ENCODE measurements at places on chromosomes 11 and 22.

- no peak for DNase-seq
These were observed 38.5 kb downstream of the SHANK2 start for GRCh38 chr11:71213696-71214552.

GRCh38 chr22:45304971-45305370, 4.8 kb upstream of the FAM118A start:
- DNase-seq: no peak

GRCh38 chr11:63705526-63705925, 24.2 kb downstream of the RTN3 start:
- no peak for DNase-seq

DNA sequence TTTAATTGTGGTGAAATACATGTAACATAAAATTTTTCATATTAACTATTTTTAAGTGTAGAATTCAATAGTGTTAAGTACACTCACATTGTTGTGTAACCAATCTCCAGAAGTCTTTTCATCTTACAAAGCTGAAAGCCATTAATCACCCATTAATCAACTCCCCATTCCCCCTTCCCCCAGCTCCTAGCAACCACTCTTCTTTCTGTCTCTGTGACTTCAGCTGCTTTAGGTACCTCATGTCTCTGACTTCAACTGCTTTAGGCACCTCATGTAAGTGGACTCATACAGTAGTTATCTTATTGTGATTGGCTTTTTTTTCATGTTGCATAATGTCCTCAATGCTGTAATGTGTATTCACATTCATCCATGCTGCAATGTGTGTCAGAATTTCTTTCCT, 150.8 kb upstream of the NTM start:
- DNase-seq: no peak

DNA sequence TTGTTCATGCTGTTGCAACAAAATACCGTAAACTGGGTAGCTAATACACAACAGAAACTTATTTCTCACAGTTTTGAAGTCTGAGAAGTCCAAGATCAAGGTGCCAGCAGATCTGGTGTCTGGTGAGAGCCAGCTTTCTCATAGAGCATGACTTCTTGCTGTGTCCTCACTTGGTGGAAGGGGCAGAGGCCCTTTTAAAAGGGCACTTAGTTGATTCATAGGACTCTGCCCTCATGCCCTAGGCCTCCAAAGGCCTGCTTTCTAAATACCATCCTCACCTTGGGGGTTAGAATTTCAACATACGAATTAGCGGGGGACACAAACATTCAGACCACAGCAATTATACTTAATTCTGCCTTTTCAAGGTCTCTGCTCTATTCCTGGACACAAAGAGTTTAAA, 52.3 kb upstream of the FDX1 start:
- DNase-seq: no peak

All from activated naive CD4-positive, alpha-beta T cell treated with anti-CD3 and anti-CD28 coated beads, Interleukin-2, amount 10 ng/mL, durations not matched to agents 7 days and 5 days (primary cell).